ENCODE measurements at places on chromosomes 16 and 17. TPM values are rescaled to one million over a fixed set of nuclear protein-coding genes. Genes with fewer than 3 reads are reported as not detected.
A peak's percentile ranks its signal among the peaks of the same experiment; 100 is the strongest.

PLSCR3 gene
- 161 TPM for total RNA-seq

KRT15 gene
- total RNA-seq, result not detected

PDPR gene
- total RNA-seq, result 34.3 TPM

ZG16 gene
- not detected for total RNA-seq

DNA sequence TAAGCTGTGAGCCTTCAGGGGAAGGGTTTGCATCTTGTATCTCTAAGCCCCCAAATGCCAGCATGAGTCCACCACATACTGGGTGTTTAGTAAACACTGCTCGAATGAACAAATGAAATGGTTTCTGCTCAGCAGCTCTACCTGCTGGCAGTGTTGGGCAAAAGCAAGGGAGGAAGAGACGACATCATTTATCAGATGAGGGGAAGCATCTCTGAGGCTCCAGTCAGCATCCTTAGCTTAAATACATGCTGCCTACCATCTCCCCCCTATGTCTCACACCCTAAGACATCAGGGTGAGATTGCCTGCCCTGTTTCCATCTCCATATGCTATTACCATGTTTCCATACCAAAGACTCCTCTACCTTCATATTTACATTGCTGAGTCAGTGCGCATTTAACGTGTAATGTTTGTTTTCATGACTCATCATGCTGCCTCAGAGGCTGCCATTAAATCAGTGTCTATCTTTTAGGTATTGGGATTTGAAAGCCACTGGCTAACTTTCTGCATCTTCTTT lies 379.8 kb downstream of the UTP18 start:
- peaks cover 9% of the 10 kb centered on the region for H3K27me3 ChIP-seq
- no peak overlapping the region for H3K4me3 ChIP-seq
- no peaks in the 10 kb centered on the region for H3K4me1 ChIP-seq
- DNase-seq, result peak; percentile 25
- no peak overlapping the region for H3K27ac ChIP-seq

GRCh38 chr17:33674685-33675084 lies 381.6 kb upstream of the ASIC2 start:
- H3K4me3 ChIP-seq, result no peak overlapping the region
- DNase-seq, result peak; percentile 62
- H3K4me1 ChIP-seq, result no peaks in the 10 kb centered on the region
- H3K27ac ChIP-seq, result no peak overlapping the region

DNA sequence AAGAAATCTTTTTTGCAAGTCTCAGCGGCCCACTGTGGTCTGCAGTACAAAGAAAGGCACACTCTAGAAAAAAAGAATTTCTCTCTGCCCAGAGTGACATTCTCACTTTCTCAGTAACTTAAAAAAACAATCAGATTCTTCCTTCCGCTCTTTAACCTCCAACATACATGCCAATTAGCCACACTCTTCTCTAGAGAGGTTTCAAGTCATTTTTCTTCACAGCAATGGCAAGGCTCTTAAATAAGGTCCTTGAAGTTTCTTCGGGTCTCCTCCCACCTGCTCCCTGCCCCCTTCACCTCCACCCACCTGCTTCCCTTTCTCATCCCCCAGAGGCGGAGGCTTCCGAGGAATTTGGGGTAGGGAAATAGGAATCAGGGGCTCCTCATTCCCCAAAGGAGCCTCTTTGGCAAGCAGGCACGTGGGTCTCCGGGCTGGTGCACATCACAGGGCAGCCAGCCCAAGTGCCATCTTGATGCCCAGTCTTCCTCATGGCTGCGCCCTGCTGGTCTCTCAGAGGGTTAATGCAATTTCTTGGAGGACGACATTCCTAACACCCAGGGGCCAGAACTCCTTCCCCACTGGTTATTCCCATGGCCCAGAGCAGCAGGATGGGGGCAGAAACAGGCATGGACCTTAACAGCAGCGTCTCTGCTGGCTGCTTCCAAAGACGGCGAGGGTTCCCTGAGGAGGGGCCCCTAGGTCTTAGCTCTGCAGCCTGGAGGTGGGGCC lies 855 bp upstream of the MEOX1 start:
- H3K4me1 ChIP-seq, result peaks cover 40% of the 10 kb centered on the region
- H3K27ac ChIP-seq, result peak overlapping the region; percentile 80
- no peaks in the 10 kb centered on the region for H3K36me3 ChIP-seq
- DNase-seq, result no peak
- H3K27me3 ChIP-seq, result peaks cover 2% of the 10 kb centered on the region

- no peak overlapping the region for H3K27ac ChIP-seq
- H3K36me3 ChIP-seq, result peaks cover 18% of the 10 kb centered on the region
- H3K4me3 ChIP-seq, result no peak overlapping the region
- H3K4me1 ChIP-seq, result peaks cover 11% of the 10 kb centered on the region
Observed at GRCh38 chr16:22214889-22215288, 8.8 kb downstream of the EEF2K start.

DNA sequence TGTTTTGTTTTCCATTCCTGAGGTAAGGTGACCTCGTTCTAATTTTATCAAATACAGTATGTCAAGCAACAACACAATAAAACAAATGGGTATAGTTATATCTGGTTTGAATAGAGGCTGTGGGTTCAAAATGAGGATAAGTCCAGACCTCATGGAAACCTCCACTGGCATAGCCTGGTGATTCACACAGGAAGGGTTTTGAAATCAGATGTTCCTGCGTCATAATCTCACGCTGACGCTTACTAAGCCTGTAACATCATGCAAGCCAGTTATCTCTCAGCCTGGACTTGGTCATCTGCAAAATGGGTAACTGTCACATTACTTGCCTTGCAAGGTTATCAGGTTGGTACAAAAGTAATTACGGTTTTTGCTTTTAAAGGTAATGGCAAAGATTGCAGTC lies 1056.3 kb upstream of the EEF2KMT start:
- H3K4me3 ChIP-seq, result no peak overlapping the region
- H3K36me3 ChIP-seq, result no peaks in the 10 kb centered on the region
- H3K27me3 ChIP-seq, result no peaks in the 10 kb centered on the region
- H3K27ac ChIP-seq, result no peak overlapping the region
- DNase-seq, result no peak
- no peaks in the 10 kb centered on the region for H3K4me1 ChIP-seq

DNA sequence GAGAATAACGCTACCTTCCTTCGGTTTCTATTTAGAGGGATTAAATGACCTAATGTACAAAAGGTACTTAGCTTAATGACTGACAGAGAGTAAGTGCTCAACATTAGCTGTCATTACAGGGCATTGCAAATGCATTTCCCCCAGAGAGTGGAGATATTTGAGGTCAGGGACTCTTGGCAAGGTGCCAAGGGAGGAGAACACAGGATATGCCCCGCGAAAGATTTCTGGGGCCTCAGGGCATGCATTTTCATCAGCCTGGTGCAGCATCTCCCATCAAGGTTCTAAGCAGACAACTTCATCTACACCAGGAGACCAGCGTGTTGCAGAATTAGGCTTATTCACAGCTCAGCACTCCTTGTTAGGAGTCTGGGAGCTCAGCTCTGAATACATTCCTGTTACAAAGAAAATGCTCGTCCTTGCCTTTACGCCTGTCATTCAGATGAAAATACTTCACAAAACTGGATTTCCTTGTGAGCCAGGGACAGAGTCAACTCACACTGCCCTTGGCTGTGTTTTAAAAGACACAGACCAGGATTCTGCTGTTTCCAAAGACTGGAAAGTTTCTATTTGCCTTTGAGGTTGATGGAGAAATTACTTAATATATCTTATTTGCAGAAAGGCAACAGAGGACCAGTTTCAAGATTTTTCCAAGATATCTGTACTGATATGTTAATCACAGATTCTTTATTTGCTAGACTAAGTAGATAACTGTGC lies 108.2 kb downstream of the VAT1L start:
- H3K36me3 ChIP-seq, result no peaks in the 10 kb centered on the region
- DNase-seq, result no peak
- no peaks in the 10 kb centered on the region for H3K4me1 ChIP-seq
- no peak overlapping the region for H3K4me3 ChIP-seq

All from activated CD4-positive, alpha-beta T cell treated with anti-CD3 and anti-CD28 coated beads, Interleukin-2, amount 10 ng/mL, durations not matched to agents 7 days and 5 days (primary cell).